Islet precursor cell (in vitro differentiated cells): ENCODE measurements at places on chromosomes 1 and 21.
A peak's percentile ranks its signal among the peaks of the same experiment; 100 is the strongest.

GRCh38 chr1:25140073-25140797, 92.1 kb downstream of the SYF2 start:
- DNase-seq, result peak; percentile 65

GRCh38 chr1:119266858-119267257, 101.7 kb upstream of the HAO2 start:
- DNase-seq, result no peak

DNA sequence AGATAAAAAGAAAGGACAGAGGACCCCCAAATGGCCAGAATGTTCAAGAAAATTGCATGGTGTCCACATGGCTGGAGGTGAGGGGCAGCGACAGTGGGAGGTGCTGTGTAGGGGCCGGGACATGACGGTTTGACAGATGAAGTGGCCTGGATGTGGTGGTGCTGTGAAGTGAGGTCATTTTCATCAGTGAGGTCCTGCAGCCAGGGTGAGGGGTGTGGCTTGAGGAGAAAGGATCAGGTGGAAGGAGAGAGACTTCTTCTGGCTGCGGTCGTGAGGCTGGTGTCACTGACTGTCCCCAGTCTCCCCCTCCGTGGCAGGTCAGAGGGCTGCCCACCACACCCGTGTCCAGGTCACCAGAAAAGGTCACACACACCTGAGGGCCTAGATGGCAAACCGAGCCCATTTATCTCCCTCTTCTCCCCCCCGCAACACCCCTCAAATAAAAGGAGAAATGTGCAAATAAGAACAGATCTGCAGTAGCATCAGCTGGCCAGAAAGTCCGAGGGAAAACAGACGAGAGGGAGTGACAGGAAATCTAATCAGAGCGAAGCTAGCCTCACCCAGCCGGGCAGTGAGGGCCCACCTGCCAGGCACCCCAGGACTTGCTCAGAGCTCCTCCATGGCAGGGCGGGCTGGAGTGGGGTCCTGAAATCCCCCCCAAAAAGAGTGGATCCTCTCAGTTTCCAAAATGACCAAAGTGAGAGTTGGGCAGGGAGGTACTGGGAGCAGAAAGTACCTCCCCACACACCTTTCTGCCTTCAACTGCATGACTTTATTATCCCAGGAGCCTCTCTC, 148.5 kb upstream of the EDN2 start:
- no peak for DNase-seq

DNA sequence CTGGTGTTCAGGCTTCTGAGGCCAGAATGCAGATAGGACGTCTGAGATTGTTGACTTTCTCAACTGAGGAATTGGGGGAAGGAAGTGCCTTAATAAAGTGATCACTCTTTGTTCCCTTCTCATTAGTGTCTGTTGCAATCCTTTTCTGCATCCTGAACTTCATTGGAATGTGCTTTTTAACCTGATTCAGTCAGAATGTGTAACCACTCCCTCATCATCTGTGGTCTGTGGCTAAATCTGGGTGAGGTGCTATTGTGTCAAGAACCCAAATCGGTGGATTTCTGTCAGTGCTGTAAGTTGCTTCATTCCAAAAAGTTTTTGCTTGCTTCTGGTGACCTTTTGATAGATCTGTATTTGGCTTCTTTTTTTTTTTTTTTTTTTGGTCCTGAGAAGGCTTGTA, 38.2 kb downstream of the ARID1A start:
- DNase-seq, result no peak

- DNase-seq, result no peak
Observed at GRCh38 chr1:168734271-168734670, 5.3 kb upstream of the DPT start.
